ENCODE measurements at places on chromosomes 7 and 10.

- DNase-seq, result no peak
Observed at GRCh38 chr10:72524489-72524888, 101.4 kb downstream of the MICU1 start.

DNA sequence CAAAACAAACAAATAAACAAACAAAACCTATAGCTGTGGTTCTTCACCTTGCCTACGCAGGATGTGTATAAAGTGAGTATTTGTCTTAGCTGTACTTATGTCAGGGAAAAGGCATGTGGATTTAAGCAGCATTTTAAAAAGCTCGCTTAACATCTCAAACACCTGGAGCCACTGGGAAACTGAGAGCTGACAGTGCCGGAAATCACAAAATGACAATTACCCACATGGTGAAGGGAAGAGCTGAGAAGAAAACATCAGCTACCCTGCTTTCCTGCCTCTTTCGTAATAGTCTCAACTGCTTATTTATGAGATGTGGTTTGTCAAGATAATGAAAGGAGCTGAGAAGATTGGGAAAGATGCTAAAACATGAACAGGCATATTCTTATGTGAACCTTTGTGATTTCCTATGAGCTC lies 31.1 kb upstream of the MSMB start:
- DNase-seq, result no peak

DNA sequence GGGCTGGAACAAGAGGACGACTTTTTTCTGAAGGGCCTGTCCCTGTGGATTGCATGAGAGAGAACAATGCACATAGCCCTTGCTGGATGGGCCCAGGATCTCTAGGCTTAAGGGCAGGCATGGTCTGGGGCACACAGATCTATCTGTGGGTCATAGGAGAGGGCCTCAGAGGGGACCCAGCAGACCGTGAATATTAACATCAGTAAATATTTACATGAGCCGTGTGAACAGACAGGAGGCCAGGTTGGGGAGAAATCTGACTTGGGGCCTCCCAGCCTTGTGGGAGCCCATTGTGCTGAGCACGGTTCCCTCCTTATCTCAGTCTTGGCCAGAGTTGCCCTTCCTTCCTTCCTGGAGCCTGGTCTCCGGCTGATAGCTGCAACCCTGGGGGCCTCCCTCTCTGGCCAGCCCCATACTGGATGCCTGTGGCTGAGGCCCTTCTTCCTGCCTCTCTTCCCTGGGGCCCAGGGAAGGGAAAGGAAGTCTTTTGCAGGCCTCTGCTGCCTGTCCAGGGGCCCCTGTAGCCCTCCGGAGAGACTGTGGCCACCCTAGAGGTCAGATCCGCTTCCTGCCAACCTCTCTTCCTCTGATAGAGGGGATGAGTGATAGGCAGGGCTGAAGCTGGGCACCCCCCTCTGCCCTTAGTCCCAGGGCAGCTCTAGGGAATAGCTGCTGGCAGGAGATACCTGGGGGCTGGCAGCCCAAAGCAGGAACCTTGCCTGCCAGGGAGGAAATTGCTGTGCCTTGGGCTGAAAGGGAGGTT lies 44.5 kb upstream of the TRIM8 start:
- DNase-seq, result no peak

DNA sequence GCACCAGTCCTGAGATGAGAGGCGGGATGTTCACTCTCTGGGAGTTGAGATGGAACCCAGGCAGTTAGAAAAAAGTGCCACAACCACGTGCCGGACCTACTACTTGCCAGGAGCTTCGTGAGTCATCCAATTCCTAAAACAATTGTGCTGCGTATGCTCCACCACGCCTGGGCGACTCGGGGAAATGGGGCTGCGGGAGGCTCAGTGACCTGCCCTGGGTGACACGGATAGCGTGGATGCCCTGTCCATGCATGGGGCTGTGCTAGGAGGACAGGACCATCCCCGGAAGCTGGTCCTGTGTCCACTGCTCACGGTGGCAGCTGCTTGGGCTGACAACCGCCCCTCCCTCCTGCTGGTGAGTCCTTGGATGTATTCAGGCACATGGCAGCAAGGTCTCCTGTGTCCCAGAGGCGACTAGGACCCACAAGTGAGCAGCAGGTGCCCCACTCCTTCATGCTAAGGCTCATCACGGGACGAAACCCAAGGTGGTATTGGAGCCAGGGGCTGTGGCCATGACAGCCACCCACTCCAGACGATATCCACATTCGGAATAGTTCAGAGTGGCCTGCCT lies 90.4 kb downstream of the BMS1 start:
- no peak for DNase-seq

- no peak for DNase-seq
Observed at GRCh38 chr10:17212802-17213221, 11.3 kb upstream of the TRDMT1 start.

GRCh38 chr10:20748551-20748950 lies 148.6 kb downstream of the NEBL start:
- DNase-seq, result no peak

DNA sequence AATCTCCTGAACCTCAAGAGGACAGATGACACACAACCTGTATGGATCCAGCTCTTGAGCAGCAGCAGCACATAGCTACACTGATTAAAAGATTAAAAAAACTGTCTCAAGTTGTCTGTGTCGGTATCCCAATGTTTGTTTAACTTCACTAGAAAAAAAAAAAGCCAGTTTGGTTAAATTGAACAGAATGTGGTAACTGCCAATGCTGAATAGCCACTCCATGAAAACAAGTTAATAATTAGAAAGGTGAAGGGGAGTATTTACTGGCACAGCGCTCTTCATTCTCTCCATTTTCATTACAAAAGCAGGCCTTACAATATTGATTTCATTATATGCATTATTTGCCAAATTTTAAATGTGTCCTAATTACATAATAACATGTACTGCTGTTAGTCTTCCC lies 47.6 kb downstream of the GDI2 start:
- no peak for DNase-seq

DNA sequence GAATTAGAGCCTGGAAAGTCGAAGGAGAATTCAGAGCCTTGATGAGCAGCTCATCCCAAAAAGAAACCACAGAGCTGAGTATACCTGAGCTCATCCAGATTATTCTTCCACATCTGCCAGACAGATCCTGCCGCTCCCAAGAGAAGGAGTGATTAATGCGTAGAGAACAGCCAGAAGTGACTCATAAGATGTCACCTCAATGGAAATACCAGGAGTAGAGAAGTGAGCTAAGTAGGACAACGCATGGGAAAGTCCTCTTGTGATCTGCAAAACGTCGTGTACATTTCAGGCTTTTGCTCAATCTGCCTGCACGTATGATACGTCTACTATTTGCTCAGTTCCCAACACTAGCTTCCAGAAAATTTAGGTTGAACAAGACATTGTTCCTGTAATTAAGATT lies 230.5 kb upstream of the AUTS2 start:
- no peak for DNase-seq

GRCh38 chr10:116917481-116917880 lies 68.2 kb downstream of the ENO4 start:
- no peak for DNase-seq

GRCh38 chr10:79319115-79319771 lies 28.0 kb upstream of the PPIF start:
- no peak for DNase-seq

DNA sequence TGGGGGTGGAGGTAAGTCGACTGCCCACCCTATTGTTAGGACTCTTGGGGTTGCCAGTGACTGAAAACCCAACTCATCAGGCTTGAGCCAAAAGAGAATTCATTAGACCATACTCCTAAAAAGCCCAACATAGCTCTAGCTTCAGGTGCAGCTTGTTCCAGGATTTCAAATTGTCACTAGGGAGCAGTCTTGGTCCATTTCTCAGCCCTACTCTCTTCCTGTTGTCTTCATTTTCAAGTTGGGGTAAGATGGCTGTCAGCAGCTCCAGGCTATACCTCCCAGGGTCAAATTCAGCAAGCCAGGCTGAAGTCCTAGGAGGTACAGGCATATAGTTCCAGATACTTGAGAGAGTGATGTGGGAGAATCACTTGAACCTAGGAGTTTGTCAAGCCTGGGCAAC lies 14.9 kb upstream of the COL13A1 start:
- no peak for DNase-seq

DNA sequence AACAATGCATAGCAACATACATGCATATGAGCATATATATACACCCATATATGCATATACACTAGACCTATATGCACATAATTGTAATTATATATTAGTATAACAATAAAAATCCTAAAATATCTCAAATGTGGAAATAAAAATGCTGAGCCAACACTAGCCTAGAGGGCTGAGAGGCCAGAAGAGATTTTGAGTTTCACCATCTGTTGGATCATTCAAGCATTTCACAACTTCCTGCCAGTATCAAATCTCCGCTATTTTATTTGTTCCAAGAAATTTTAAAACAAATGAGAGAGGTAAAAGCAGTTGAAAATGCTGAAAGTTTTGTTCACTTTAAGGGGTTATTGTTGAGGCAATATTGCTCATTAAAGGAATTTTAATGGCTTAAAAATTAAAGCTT lies 187.0 kb downstream of the PCDH15 start:
- DNase-seq, result peak; percentile 2

GRCh38 chr7:126449611-126450268 lies 803.0 kb downstream of the GRM8 start:
- DNase-seq, result no peak

GRCh38 chr10:10223131-10223530 lies 794.5 kb upstream of the CELF2 start:
- DNase-seq, result no peak

- no peak for DNase-seq
Observed at GRCh38 chr7:106866298-106867281, 1.5 kb downstream of the PIK3CG start.

DNA sequence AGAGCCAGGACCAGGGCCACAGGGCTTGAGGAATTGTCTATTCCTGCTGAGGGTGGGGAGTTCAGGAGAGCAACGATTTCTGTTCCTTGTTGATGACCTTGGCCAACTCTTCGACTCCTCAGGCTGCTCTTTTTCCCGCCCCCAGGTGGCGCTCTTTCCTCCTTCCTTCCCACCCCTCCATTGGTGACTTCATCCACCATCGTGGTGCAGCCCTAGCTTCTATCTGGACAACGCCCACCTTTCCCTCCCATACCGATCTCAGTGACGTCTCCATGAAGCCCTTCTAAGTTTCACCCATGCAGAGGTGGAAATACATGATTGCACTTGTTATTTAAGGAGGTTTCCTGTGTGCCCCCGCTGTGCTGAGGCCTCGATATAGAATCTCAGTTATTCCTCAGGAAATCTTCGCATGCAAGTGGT lies 22.1 kb upstream of the CARD11 start:
- DNase-seq, result no peak

- DNase-seq, result no peak
Observed at GRCh38 chr7:141001546-141001945, 13.2 kb downstream of the MRPS33 start.

DNA sequence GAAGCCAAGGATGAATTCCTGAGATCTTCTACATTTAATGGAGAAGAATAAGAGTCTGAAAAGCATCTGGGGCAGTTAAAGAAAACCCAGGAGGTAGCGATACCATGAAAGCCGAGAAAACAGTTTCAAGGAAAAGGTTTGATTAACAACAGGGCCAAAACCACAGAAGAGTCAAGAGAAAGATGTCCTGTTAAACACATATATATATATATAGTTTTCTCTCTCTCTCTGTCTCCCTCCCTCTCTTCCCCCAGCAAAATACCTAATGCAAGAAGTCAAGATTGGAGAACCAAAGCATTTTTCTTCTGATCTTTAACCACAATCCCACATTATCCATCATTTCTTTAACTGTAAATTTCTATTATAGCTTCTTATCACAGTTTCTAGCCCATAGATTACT lies 261.4 kb downstream of the SNX13 start:
- DNase-seq, result no peak
